ENCODE measurements at places on chromosomes 7 and 10.

- peak; percentile 69 for DNase-seq
Observed at GRCh38 chr10:3896161-3896560, 111.2 kb upstream of the KLF6 start.

- DNase-seq = no peak
Observed at GRCh38 chr7:2157473-2158279, 75.1 kb downstream of the MAD1L1 start.

DNA sequence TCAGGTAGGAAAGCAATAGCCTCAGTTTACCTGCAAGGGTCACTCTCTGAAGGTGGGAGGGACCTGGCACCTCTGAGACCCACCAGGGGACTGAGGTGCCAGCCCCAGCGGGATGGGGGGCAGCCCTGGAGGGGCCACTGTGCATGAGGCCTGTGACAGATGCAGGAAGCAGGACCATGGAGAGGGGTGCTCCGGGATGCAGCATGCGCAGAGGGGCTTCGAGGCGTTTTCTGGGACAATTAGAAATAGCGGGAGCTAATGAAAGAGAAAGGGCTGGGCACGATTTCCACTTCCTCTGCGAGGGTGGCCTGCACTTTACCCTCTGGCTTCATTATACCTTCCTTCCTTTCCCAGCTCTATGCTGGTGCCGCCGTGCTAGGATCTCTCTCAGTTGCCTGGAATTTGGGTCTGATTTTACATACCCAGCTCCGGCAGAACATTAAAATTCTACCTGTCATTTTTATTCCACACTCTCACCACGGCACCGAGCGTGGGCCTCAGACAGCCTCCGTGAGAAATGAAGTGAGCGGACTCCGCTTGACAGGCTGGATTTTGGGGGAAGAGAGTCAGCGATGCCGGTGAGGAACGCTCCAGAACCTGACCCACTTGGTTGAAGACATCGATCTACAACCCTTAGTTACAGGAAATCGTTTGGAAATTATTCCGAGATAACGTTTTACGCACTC is 333.9 kb upstream of the PFKP start:
- DNase-seq = no peak

GRCh38 chr10:11148142-11149028 is 130.7 kb downstream of the CELF2 start:
- DNase-seq = no peak

GRCh38 chr10:78476844-78477243 is 443.2 kb downstream of the RPS24 start:
- no peak for DNase-seq

DNA sequence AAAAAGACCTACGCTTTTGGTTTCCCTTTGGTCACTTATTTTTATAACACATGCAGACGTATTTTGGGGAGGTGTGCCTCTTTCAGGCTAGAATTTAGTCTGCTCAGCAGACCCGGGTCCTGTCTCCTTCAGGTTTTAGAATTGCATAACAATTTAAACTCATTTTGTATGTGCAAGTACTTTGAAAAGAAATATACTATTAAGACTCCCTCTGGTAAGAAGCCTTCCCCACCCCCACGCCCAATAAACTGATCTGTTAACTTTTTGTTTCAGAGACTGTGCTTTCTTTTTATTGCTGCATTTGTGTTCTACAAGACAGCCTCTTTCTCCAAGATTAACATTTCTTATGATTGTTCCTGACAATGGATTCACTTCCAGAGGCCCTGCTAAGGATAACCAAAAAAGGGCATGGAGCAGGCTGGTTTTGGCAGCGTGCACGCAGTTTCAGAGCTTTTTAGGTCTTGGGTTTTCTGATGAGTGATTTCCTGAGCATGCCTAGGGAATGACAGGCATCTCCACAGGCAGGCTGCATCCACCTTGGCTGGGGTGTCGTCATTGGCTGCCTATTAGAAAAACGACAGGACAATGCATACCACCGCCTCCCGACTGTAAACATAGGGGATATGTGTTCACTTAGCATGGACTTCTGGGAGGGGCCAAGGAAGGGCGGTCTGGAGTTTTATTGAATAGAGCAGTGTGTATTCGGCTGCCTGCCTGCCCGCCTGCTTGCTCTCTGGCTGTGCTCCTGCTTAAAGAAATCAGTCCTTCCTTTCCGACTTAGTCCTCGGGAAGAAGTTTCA is at the start of gene CALD1:
TSS of gene CALD1 (plus strand) at position 694 of the 800 bp plus-strand sequence. CDS start 88,100 bp downstream, outside the sequence.
- no peak for DNase-seq

Measured in suppressor macrophage treated with lipopolysaccharide for 4 hours (primary cell).